ENCODE measurements at places on chromosomes 5 and 9. TPM values are rescaled to one million over a fixed set of nuclear protein-coding genes. Genes with fewer than 3 reads are reported as not detected.

Gene TSSK1B
- not detected for total RNA-seq

- H3K4me3 ChIP-seq = no peak overlapping the region
- H3K27ac ChIP-seq = no peak overlapping the region
- H3K4me1 ChIP-seq = 0 out of 2 replicates have a peak, but pooled peaks cover 3% of the 10 kb centered on the region
- peaks cover 7% of the 10 kb centered on the region for H3K27me3 ChIP-seq
- no peaks in the 10 kb centered on the region for H3K36me3 ChIP-seq
Measured at GRCh38 chr5:95707055-95707454, 24.1 kb upstream of the RHOBTB3 start.

DNA sequence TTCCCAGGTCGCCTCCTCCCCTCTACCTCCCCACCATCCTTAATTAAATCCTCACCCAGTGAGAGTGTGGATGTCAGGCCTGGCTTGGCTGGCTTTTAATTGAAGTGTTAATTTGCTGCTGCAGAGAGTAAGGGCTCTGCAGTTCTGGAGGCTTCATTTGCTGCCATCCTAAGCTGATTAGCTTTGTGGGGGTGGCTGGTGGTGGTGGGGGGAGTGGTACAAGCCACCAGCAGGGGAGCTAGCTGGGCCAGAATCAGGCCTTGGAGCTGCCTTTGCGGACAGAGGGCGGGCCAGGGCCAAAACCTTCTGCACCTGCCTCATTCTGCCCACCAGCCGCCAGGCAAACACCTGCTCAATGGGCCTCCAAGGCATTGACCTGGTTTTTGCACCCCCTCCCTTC lies 26.8 kb upstream of the TIFAB start:
- no peak overlapping the region for H3K4me3 ChIP-seq
- no peak for DNase-seq
- peaks cover 15% of the 10 kb centered on the region for H3K4me1 ChIP-seq
- no peak overlapping the region for H3K27ac ChIP-seq
- H3K27me3 ChIP-seq = peaks cover 68% of the 10 kb centered on the region

DNA sequence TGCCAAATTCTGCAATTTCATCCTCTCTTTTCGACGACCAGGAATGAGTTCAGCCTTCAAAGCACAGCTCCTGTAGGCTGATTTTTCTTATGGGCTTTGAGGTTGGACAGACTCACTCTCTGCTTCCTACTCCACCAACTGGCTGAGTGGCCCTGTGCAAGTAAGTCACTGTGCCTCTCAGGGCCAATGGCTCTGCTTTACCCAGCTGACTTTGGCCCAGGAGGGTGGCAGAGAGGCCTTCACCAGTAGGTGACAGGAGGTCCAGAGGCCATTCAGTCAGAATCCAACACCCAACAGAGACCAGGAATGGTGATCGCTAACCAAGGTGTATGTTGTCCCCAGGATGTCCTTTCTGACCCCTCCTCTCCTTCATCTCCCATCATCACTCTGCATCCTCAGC lies 49.5 kb upstream of the ALDH1B1 start:
- H3K27ac ChIP-seq = no peak overlapping the region
- no peaks in the 10 kb centered on the region for H3K36me3 ChIP-seq
- DNase-seq = no peak
- peaks cover 12% of the 10 kb centered on the region for H3K4me1 ChIP-seq
- no peak overlapping the region for H3K4me3 ChIP-seq

GRCh38 chr5:69492391-69492922 lies at the start of gene OCLN:
Gene OCLN, plus strand, starts transcription at chr5:69492790. Its CDS starts 11,455 bp downstream, at chr5:69504245.
- peak within 1 kb of the TSS; percentile 82 for H3K4me3 ChIP-seq
- DNase-seq = peak; percentile 74
- H3K36me3 ChIP-seq = no peaks in the 10 kb centered on the region
